ENCODE measurements at places on chromosomes 13 and 19.

DNA sequence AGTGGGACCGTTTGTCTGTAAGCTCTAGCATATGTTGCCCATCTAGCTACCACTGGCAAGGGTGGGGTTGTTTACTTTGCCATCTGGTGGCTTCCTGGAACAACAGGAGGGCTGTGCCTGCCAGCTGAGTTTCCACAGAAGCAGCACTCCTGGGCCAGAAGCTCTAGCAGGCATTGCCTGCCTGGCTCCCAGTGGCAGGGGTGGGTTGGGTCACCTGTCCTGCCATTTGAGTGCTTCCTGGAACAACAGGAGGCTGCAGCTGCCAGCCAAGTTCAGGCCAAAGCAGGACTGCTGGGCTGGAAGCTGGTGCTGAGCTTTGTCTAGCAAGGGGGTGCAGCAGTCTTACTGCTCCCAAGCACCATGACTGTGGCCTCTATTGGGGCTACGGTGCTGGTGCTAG, 239.7 kb downstream of the MTUS2 start:
- no peak for DNase-seq

GRCh38 chr19:36060430-36060829, 5.7 kb downstream of the WDR62 start:
- DNase-seq, result peak; percentile 23

DNA sequence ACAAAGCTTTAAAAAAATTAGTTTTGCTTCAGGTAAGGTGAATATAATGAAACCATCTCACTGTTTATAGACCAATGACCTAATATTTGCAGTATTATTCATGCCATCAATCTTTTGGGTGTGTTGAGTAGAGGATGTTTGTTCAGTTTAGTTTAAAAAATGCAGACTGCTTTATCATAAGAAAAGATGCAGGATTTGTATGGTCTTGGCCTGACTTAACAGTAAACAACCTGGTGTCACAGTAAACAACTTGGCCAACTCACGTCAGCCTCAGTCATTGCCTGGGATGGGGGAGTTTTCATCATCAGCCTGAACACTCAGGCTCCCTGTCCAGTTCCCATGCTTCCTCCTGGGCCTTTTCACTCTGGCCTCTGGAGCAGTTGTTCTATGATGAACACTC, 55.1 kb downstream of the LMO7 start:
- no peak for DNase-seq

GRCh38 chr13:42899266-42899665, 92.8 kb downstream of the EPSTI1 start:
- no peak for DNase-seq

DNA sequence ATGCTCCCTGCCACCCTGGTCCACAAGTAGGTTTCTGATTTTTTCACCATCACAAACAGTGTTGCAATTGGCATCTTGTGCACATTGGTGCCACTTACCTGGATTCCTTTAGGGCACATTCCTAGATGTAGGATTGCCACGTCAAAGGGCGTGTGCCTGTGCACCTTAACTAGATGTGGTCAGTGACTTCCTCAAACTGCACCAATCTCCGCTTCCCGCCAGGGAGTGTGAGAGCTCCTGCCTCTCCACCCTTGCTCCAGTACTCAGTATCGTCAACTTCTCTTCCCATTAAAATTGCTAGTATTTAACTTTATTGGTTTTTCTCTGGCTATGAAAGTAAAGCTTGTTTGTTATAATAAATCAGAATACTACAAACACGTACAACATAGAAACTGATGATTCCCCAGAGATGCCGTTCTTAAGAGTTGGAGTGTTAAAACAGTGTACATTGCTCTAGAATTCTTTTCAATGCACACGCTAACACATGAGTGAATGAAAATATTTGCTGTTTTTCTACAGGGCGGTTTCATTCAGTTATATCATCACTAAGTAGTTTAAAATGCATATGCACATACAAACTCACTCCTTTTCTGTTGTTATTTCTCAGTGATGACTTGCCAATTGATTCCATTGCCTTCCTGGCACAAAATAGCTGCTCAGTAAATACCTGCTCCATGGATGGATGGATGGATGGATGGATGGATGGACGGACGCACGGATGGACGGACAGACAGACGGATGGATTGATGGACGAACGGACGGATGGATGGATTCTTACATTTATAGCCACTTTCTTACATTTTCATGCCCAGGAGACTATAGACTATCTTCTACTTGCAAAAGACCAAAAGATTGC, 23.4 kb downstream of the CCNE1 start:
- no peak for DNase-seq
